ENCODE measurements at places on chromosomes 4 and X.

DNA sequence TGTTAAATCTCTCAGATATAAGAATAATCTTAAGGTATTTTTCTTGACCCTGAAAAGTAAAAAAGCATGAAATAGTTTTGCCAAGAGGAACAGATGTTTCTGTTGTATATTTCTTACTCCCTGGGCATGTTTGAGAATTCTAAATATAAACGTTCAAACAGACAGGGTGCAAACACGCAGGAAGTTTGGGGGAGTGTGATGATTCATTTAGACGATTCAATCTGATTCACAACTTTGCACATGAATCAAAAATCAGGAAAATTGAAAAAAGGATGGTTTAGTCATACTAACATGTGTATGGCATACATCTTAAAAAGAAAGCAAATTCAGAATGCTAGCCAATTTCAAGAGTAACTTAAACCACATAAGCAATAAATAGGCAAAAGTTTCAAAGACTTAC lies 340.3 kb upstream of the GRID2 start:
- no peak for DNase-seq

- no peak for DNase-seq
Observed at GRCh38 chr4:2696423-2696822, 59.7 kb downstream of the TNIP2 start.

DNA sequence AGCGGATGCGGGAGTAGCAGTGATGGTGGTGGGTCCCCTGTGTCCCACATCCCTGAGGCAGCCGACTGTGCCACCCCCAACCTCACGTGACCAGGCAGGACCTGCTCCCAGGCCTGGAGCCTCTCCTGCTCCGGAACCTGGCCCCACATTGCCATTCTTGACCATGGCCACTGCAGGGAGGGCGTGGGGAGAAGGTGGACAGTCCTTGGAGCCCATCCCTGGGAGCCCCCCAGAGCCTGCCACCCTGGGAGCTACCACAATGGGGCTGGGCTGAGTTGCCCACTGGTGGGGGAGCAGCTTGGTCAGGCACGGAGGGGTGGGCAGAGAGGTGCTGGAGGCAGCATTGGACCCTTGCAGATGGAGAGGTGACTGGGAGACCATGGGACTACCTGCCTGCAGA lies 36.8 kb downstream of the TMPRSS11A start:
- no peak for DNase-seq

GRCh38 chr4:5366421-5366820 lies 315.1 kb downstream of the STK32B start:
- no peak for DNase-seq

DNA sequence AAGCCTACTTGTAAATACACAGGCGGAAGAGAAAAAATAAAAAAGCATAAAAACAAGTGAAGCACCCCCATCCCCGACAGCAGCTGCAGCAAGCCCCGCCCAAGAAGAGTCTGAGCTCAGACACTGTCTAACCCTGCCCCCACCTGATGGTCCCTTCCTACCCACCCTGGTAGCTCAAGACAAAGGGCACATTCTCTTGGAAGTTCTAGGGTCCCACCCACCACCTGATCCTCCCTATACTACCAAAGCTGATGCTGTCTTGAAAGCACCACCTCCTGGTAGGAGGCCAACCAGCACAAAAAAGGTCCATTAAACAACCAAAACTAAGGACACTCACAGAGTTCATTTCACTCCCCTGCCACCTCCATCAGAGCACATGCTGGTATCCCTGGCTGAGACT lies 308.2 kb downstream of the KLHL13 start:
- no peak for DNase-seq

- no peak for DNase-seq
Observed at GRCh38 chr4:151296227-151296626, 19.3 kb downstream of the PRSS48 start.

GRCh38 chr4:158461336-158461735 lies 60.3 kb upstream of the RXFP1 start:
- DNase-seq, result no peak
